CD4-positive, alpha-beta T cell treated with Interferon alpha-2 for 1 hour (primary cell): ENCODE measurements at places on chromosomes 13 and 19.
A peak's percentile ranks its signal among the peaks of the same experiment; 100 is the strongest.

DNA sequence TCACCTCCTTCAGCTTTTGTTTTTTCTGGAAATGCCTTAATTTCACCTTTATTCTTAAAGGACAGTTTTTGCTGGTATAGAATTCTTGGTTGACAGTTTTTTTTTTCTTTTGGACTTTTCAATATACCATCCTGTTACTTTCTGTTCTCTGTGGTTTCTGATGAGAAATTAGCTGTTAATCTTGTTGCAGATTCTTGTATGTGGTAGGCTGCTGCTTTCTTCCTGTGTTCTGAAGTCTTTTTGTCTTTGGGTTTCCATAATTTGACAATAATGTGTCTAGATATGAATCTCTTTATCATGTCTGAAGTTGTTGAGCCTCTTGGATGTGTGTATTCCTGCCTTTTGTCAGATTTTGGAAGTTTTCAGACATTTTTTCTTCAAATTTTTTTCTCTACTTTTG lies 12.0 kb downstream of the ZNF283 start:
- no peak for DNase-seq

DNA sequence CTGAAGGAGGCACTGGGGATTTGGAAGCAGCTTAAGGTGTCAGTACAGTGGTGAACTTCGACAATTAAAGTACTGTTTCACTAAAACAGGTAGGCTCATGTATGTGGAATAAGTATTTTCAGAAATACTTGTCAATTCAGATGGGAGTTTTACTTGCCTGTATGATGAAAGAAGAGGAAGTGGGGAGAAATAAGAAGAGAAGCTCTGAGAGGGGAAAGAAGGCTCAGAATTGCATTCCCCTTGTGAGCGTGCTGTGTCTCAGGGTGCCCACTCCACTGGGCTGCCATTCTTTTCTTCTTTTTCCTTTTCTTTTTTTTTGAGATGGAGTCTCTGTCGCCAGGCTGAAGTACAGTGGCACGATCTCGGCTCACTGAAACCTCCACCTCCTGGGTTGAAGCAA lies 38.6 kb upstream of the RNF17 start:
- no peak for DNase-seq

- DNase-seq = no peak
Observed at GRCh38 chr13:102799426-102800144, 666 bp downstream of the BIVM start.

- no peak for DNase-seq
Observed at GRCh38 chr19:36142046-36142445, 2.2 kb downstream of the CAPNS1 start.

DNA sequence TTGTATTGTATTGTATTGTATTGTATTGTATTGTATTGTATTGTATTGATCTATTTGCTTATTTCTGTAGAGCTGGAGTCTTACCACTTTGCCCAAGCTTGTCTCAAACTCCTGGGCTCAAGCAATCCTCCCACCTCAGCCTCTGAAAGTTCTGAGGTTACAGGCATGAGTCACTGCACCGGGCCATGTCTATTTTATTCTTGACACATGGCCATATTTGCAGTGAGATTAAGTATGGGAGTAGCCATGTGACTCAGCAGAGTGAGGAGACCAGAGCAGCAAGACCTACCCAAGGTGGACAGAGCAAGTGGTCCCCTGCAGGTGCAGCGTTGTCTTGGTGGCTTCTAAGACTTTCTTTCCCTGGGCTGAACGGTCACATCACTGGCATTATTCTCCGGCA lies 49.1 kb upstream of the UBAC2 start:
- DNase-seq = no peak

DNA sequence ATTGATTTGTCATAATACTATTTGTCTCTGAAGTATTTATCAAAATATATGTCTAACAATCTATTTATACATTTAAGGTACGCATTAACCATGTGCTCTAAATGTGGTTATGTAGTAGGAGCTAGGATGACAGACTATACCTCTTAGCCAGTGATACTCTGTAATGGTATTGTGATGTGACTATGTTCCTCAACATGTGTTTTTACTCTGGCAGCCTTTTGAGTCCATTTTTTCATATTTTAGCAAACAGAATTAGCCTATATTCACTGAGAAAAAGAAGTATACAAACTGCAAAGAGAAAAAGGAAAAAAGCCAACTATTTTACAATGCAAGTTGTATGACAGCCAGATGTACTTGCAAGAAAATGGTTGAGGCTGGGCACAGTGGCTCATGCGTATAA lies 26.7 kb downstream of the MAB21L1 start:
- DNase-seq = no peak

GRCh38 chr19:46043519-46043918 lies 2.7 kb upstream of the IGFL4 start:
- no peak for DNase-seq

GRCh38 chr19:7295912-7296536 lies 1.8 kb upstream of the INSR start:
- DNase-seq = no peak

GRCh38 chr19:15563931-15564330 lies 51.1 kb upstream of the CYP4F8 start:
- DNase-seq = no peak

DNA sequence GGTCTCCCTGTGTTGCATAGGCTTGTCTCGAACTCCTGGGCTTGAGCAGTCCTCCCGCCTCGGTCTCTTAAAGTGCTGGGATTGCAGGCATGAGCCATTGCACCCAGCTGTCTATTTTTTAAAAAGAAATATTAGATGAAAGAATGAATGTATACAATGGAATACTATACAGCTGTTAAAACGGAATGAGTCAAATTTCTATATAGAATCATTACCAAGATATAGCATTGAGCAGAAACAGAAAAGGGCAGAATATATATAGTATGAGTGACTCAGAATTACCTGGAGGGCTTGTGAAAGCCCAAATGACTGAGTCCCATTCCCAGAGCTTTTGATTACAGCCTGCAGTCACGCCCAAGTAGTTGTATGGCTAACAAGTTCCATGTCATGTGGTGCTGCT lies 4.4 kb downstream of the DACT3 start:
- no peak for DNase-seq

GRCh38 chr19:17932485-17933338 lies at the start of gene CCDC124:
Gene CCDC124 (plus strand): TSS chr19:17933015. CDS start chr19:17936421, 3,406 bp downstream.
- peak; percentile 94 for DNase-seq

GRCh38 chr13:30803749-30804148 lies 68.4 kb downstream of the ALOX5AP start:
- no peak for DNase-seq

- no peak for DNase-seq
Observed at GRCh38 chr13:104436555-104436954, 1370.3 kb upstream of the SLC10A2 start.

DNA sequence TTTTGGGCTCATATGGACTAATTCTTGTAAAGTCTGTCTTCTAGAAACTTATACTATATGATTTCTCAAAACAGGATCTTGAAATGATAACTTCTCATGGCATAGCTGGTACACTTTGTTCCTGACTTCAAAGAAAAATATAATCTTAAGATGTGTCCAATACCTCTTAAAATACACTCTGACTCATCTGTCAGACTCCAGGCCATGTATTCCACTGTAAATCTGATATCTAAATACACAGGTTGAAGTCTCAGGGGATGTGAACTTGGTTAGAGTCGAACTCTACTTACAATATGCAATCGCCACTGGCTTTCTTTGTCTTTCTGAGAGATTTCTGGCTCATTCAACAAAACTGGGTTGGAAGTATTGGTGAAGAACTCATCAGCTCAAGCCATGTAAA lies 99.8 kb downstream of the LACC1 start:
- no peak for DNase-seq

GRCh38 chr13:51339952-51340732 lies 651 bp downstream of the SERPINE3 start:
- no peak for DNase-seq

DNA sequence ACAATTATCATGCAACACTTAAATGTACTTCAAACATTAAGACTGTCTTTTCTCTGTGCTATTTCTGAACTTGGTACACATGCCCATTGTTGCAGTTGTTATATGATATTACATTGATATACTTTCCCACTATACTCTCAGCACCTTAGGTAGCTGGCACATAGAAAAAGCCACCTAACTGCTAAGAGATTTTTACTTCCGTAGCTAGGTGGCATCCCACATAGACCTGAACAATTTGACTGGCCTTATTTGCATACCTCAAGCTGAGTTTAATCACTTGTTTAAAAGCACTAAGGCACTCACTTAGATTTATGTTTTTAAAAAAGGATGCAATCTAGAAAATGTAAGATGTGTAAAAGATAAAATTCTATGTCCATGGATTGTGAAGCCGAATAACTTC lies 194.2 kb downstream of the POU4F1 start:
- DNase-seq = no peak

DNA sequence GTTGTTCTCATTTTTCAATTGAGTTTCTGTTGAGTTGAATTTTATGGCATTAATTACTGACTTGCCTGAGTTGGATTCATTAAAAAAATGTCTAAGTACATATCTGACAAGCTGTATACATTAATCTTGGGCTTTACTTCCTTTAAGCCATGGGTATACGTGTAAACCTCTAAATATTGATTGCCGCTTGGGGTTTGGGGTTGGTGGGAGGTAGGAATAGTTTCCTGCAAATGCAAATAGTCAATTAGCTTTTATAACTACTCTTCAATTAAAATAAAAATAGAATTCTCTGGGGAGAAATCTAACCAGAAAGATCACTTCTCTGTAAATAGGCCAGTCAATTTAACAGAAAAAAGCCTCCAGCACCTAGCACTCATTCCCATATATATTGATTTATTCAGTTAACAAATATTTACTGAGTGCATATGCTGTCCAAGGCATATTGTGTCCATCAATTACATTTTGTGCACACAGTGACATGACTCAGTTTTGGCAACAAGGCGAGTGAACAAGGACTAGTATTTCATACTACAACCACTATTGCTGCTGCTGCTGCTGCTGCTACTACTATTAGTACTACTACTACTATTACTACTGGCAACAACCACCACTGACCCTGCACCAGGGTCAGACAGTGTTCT lies 306.8 kb downstream of the RFC3 start:
- no peak for DNase-seq

- DNase-seq = no peak
Observed at GRCh38 chr19:11159598-11160439, 4.2 kb upstream of the SPC24 start.

- no peak for DNase-seq
Observed at GRCh38 chr19:1085053-1085658, 10.0 kb downstream of the POLR2E start.

- no peak for DNase-seq
Observed at GRCh38 chr19:45862271-45862563, 730 bp downstream of the SYMPK start.

GRCh38 chr13:106691341-106691740 lies 123.4 kb upstream of the ARGLU1 start:
- no peak for DNase-seq

- DNase-seq = no peak
Observed at GRCh38 chr13:28601581-28601980, 57.3 kb upstream of the POMP start.

GRCh38 chr19:46714444-46715106 lies 2.3 kb downstream of the PRKD2 start:
- peak; percentile 84 for DNase-seq

DNA sequence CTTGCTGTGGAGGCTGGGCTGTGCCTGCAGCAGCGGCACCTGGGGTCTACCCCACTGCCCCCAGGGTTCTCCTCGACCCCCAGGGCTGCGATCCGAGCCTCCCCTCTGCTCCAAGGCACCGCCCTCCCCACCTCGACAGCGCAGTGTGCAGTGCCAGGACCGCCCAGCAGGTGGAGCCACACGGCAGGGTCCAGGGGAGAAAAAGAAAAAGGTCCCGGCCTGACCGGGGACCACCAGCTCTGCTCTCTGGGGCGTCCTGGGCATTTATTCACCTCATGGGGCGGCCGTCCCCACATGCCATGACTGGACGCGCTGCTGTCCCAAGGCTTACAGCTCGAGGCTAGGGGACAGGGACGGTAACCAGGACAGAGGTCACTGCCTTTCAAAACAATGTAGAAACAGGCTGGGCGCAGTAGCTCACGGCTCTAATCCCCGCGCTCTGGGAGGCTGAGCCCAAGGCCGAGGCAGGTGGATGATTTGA lies 10.6 kb downstream of the REXO1 start:
- peak; percentile 37 for DNase-seq

DNA sequence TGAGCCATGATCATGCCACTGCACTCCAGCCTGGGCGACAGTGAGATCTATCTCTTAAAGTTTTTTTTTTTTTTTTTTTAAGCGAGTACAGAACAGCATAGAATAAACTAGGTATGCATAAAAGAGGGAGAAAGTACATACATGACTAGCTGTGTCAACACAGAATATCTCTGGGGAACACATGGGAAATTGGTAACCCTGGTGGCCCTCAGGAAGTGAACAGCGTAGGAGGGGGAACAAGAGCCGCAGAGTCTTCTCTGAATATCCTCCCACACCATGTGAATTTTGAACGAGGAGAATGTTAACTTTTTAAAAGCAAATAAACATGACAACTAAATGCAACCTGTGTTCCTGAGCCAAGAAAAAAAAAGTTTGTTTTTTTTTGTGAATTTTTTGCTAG lies 15.2 kb downstream of the PHLDB3 start:
- no peak for DNase-seq

DNA sequence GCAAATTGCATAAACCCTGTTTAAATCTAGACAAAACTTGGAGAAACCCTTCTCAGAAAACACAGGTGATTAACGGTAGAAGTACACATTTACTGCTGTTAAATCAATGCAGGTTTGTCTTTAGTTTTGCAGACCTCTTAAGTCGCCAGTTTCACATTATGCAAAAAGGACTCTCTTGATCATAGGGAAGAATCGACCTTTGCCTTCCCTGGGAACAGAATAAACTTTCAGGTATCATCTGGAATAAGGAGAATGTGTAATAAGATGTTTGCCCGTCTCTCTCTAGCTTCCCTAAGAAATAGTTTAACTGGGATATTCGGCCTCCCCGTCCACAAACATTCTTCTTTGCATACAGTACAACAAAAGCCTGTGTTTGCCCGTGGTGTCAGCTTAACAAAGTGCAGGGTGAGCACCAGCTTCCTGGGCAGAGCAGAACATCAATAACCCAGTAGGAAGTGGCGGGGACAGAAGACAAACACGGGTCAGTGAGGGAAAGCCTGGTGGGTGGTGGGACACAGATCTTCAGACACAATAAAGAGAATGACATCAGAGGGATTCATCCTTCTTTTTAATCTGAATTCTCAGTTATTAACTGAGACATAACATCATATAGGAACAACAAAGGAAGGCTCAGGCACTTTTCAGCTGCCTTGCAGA lies 1077.7 kb upstream of the SLC10A2 start:
- DNase-seq = no peak

- DNase-seq = no peak
Observed at GRCh38 chr19:43372462-43372861, 19.0 kb downstream of the CD177 start.

DNA sequence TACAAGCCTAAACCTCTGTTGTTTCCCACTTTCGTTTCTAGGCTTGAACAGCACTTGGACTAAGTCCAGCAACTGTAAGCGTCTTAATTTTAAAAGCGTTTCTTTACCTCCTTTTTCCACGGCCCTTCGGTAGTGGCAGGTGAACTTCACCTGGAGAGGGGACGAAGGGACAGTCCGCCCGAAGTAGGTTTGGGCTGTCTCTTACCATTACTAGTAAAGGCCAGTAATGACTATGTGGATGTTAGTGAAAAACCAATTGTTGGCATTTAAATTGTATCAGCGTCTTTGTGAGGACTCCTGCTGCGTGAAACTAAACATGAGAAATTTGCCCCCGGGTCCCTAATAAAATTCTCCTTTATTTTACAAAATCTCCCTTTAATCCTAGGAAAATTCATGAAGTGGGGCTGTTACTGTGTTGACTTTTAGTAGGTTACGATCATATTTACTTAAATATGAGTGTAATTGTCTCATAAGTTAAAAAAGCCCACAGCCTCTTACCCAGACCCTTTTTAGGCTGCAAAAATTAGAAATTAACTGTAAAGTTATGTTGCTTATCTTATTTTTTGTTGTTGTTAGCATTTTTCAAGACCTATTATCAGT lies 983 bp downstream of the ITM2B start:
- peak; percentile 74 for DNase-seq
